Naive thymus-derived CD8-positive, alpha-beta T cell (primary cell): ENCODE measurements at places on chromosomes 4 and X.

DNA sequence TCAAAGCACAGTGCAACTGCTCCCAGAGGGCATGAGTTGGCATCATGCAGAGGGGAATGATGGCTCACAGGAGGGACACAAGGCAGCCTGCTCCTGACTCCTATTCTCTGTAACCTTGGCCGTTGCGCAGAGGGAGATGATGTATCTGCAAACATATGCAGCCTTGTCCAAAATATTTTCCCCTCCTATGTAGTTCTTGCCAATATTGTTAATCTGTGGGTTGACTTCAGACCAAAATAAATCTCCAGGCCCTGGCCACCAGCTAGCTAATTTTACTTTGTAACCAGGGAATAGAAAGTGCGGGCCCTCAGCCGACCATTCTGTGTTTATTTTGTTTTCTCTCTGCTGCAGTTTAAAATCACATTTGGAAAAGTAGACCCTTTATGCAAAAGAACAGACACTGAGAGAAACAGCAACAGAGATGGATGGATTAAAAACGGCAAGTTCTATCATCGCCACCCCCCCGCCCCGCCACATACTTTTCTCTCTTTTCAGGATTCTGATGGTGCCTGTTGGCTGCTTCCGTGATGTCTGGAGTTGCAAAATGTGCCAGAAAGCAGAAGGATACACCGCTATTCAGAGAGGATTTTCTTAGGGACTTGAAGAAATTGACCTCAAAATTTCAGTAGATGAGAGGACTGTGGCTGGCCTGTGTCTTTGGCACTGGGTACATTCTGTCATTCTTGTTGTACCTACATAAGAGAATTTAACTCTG lies 185.3 kb upstream of the BCOR start:
- DNase-seq, result no peak

DNA sequence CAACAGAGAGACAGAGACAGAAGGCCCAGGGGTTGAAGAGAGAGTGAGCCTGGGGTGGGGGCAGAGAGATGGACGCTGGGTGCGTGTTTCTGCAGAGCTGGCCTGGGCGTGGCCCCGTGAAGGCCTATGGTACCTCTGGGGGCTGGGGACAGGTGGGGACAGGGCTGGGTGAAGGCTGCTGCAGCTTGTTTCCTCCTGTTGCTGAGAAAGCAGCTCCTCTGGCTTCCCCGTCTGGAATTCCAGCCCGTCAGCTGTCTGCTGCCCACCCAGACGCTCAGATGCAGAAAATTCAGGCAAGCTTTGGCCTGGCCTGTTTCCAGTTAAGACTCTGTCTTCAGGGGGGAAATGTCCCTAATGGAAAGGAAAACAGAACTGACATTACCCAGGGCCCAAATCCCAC lies 76.8 kb upstream of the PSAPL1 start:
- DNase-seq, result no peak

DNA sequence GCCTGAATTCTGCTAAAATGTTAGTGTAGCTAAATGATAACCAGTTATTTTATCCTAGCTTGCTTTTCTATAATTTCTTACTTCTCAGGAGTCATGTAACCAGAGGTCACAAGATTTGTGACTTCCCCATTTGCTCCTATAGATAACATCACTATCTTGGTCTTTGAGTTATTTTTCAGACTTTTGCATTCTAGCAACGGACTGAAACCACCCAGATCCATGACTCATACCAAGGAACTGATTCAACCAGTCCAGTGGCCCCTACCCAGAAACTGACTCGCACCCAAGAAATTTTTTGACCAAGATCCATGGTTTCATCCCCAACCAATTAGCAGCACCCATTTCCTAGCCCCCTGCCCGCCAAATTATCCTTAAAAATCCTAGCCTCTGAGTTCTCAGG lies 50.0 kb downstream of the IQCM start:
- no peak for DNase-seq

- DNase-seq, result no peak
Measured at GRCh38 chrX:125710403-125711062, 390.9 kb downstream of the TEX13C start.

DNA sequence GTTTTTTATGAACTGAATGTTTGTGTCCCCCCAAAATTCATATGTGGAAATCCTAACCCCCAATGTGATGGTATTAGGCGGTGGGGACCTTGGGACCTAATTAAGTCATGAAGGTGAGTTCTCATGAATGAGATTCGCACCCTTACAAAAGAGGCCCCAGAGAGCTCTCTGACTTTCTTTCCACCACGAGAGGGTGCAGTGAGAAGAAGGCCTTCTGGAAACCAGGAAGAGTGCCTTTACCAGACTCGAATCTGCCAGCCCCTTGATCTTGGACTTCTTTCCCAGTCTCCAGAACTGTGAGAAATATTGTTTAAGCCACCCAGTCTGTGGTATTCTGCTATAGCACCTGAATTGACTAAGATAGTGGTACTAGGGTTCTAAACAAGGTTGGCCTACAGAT lies 40.8 kb downstream of the STK26 start:
- DNase-seq, result no peak

DNA sequence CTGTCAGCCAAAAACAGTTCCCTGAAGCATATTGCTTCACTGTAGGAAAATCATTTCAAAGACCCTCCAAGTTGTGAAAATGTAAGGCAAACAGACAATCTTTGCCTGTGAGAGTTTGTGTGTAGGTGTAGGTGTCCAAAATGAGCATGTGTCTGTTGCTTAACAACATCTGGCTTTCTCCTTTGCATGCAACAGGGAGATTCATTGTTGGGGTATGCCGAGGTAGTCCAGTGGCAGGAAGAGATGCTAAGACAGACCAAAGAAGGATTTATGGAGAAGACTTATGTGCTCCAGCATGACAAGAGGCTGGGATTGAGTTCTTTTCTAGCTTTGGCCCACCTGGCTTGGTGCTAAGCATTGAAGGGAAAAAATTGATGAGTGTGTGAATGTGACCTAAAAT lies 29.8 kb upstream of the SMAD1 start:
- DNase-seq, result no peak
